ENCODE measurements at places on chromosomes 16 and 17.
A peak's percentile ranks its signal among the peaks of the same experiment; 100 is the strongest.

GRCh38 chr16:15749371-15749770, 99.3 kb downstream of the NDE1 start:
- DNase-seq, result no peak

DNA sequence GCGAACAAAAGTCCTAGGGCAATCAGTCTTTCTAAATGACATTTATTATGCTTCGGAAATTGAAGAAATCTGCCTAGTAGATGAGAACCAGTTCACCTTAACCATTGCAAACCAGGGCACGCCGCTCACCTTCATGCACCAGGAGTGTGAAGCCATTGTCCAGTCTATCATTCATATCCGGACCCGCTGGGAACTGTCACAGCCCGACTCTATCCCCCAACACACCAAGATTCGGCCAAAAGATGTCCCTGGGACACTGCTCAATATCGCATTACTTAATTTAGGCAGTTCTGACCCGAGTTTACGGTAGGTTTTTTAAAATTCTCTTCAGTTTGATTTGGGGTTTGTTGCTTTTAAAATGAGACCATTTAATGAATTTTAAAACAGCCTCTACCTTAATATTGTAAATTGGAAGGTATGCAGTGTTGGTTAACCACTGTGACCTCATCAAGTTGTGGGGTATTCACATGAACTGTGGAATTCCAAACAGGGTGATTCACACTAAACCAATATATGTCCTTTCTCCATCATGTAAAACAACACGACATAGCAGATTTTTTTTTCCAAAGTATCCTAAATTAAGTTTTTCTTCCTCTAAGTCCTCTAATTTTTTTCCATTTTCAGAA, 6.2 kb upstream of the EVI2A start:
- peak; percentile 92 for DNase-seq

- no peak for DNase-seq
Measured at GRCh38 chr16:49701789-49702494, 154.0 kb downstream of the ZNF423 start.

GRCh38 chr17:40922239-40922638, 15.2 kb downstream of the KRT23 start:
- DNase-seq, result peak; percentile 88

DNA sequence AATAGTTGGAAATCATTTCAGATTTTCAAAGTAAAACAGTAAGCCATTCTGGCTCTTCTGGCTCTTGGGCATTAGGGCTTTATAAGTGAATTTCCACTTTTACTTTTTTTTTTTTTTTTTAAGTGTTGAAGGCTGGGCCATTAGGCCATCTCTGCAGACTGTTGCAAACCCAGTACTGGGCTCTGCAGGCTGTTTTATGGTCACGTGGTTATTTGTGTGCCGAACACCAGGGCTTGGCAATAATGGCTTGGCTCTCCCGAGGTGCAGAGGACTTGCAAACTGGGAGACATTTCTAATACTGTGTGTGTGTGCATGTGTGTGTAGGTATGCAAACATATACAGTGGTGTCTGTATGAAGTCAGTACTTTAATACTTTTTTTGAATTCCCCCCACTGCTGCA, 194.9 kb upstream of the CDH5 start:
- DNase-seq, result no peak

GRCh38 chr16:3152991-3153368, 18.2 kb downstream of the ZNF213 start:
- no peak for DNase-seq

DNA sequence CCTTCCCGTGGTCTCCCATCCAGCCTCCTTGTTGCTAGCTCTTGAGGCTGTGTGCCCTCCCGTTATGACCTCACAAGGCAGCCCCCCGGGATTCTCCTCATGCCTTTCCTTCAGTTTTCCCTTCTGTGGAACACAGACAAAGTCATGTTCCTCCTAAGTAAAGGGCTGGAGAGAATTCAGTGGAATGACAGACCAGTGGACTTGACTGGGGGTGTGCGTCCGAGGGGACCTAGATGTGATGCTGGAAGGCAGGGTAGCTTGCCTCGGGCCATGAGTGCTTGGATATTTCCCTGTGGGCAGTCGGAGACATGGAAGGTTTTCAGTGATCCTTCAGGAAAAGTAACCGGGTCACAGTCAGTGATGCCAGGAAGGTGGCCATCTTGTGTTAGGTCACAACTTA, 240.9 kb downstream of the CCDC182 start:
- no peak for DNase-seq

Measured in HT1080 (cell line).